ENCODE measurements at places on chromosomes 3 and 15. TPM values are rescaled to one million over a fixed set of nuclear protein-coding genes. Genes with fewer than 3 reads are reported as not detected.

The NR1I2 gene
- 0.26 TPM for total RNA-seq

The CFAP92 gene
- total RNA-seq, result 1.7 TPM

The CPLX3 gene
- not detected for total RNA-seq

The P2RY13 gene
- total RNA-seq, result 16.4 TPM

The DUOXA2 gene
- not detected for total RNA-seq

The ST3GAL6 gene
- 10.9 TPM for total RNA-seq

The LRRIQ4 gene
- total RNA-seq, result 0.12 TPM

The GUCA1C gene
- total RNA-seq, result not detected

DNA sequence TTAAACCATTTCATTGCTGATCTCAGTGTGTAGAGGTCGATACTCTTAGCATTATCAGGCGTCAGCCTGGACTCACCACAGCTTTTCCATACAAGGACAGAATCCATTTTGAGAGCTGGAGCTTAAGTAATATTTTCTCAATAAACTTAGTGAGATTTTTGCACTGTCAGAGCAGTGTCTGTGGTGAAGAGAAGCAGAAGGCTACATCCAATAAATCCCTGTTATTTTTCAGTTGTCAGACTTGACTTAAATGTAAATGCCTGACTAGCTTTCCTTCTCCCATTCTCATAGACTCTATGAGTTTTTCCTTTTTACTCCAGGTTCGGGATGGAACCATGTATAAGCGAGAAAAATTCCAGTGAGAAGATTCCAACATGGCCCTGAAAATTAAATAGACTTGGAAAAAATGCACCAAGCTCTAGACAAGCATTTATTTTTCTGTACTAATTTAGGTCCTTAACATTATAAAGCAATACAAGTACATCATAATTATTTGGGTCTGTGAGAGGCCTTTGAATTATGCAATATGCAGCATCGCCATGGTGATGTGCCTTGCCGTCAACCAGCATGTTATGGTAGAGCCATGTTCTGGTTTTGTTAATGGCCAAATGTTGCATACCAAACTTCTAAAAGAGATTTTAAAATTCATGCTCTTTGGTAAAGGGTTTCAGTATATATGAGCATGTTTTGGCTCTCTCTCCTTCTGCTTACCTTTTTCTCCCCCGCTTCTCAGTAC is 62.0 kb downstream of the RARB start:
- DNase-seq, result no peak

DNA sequence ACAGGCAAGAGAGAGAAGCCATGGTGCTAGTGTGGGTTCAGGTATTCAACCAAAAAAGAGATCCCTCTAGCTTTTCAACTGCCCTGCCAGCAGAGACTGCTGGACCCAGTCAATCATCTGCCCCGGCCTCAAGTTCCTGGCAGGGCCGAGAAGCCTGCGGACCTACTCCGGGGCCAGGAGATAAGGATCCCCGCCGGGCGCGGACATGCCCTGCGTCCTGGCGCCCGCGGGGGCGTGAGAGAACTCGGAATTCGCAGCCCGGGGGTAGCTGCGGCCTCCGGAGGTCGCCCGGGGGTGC is 821 bp upstream of the MAGI1 start:
- no peak for DNase-seq

- DNase-seq, result no peak
Measured at GRCh38 chr3:141272906-141273662, 41.5 kb downstream of the PXYLP1 start.

GRCh38 chr3:171093462-171093861 is 66.9 kb upstream of the SLC2A2 start:
- no peak for DNase-seq

GRCh38 chr15:65081758-65082157 is 5.2 kb downstream of the KBTBD13 start:
- no peak for DNase-seq

DNA sequence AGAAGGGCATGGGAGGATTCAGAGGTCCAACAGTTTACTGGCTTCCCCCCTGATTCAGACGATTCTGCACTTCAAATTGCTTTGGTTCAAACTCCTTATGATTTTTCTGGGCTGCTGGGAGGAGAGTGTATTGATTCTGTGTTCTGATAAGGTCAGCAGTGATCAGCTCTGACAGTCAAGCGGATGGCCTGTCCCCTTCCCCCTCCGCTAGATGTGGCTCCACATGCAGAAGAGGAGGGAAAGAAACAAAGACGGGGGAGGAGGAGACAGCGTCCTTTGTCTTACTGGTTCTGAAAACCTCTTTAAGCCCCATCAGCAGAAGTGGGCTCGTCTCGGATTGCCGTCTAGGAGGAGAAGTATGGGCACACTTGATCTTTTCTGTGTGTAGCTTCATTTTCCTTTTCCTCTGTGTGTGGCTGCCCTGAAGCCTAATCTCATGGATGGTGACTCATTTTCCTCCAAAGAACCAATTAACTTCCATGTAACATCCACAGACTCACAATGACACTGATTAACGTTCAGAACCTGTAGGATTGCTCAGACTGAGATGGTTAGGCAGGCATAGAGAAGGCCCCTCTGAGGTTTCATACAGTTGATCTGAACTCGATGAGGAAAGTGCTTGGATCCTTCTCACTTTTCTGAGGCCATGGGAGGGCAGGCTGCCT is 162.4 kb upstream of the PPP2R3A start:
- no peak for DNase-seq

GRCh38 chr3:180252683-180253082 is 215.9 kb upstream of the PEX5L start:
- no peak for DNase-seq

GRCh38 chr15:92495446-92495845 is 101.8 kb downstream of the ST8SIA2 start:
- DNase-seq, result no peak

GRCh38 chr3:34377961-34378360 is 579.5 kb downstream of the PDCD6IP start:
- DNase-seq, result no peak

Measured in left lung (tissue), 14 donors.